ENCODE measurements at places on chromosomes 2 and 18.
A peak's percentile ranks its signal among the peaks of the same experiment; 100 is the strongest.

DNA sequence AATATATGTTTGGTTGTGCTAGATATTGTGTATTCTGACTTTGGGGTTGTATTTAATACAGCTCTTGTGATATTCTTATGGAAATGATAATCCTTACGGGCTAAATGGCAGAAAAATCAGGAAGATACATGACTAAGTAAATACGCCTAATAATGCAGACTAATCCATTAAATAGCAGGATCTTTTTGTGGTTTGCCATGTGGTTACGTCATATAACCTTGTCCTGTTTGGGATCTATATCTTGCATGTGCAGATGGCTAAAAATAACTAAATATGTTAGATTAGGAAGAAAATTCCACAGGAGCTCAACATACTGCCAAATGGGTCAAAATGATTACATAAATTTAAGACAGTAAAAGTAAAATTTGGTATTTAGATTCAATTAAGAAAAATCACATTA lies 83.0 kb downstream of the NEB start:
- DNase-seq: no peak

- DNase-seq: no peak
These were observed 84.6 kb downstream of the TMEM163 start for GRCh38 chr2:134634054-134634753.

GRCh38 chr2:106953236-106953635 lies 67.3 kb upstream of the ST6GAL2 start:
- DNase-seq: no peak

DNA sequence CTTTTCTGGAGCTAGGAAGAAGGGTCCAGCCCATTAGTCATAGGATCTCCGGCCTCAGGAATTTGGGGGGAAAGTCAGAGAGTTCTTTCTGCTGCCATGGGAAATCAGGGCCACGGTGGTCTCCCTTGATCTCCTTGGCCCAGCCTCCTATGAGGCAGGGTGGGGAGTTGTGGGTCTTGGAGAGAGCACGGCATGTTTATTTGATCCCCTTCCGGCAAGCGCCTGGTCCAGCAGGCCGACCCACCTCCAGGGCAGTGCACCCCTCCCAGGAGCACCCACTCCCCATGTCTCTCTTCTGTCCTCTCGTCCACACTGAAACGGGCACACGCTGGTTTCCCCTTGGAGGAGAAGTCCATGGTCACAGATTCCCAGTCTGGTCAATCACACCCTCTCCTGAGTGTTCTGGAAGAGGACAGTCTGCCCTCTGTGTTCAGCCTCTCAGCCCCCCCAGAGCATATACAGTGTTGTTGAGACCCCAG lies 464.6 kb upstream of the HS6ST1 start:
- DNase-seq: peak; percentile 48

GRCh38 chr2:216399621-216400020 lies 12.7 kb upstream of the SMARCAL1 start:
- DNase-seq: no peak

GRCh38 chr2:232502911-232503808 lies 15.5 kb upstream of the ECEL1 start:
- no peak for DNase-seq

- DNase-seq: no peak
These were observed 226.0 kb upstream of the ITGA4 start for GRCh38 chr2:181231151-181231550.

- no peak for DNase-seq
These were observed 670.2 kb upstream of the ZEB2 start for GRCh38 chr2:145190031-145190703.

DNA sequence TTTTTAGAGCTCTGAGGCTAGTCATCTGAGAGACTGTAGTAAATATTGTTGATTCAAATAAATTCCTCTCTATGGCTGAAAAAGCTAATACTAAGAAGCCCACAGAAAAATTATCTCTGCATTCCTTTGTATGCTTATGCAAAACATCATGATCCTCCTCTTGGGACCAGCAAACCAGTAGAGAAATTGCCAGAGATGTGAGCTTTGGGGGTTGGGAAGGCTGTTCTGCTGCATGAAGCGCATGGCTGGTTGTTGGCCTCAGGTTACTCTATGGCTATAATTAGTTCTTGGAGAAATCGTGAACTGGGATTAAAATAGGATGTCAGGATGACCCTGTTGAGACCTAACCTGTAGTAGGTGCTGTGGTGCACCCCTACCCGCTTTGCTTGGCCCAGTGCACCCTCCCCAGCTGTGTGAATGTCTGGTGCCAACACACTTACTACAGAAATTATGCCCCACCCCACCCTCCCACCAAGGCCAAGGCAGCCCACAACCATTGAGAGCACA lies 35.5 kb upstream of the C1D start:
- no peak for DNase-seq

Data from right atrium auricular region (tissue), 2 donors.